ENCODE measurements at places on chromosomes 2 and 18.

DNA sequence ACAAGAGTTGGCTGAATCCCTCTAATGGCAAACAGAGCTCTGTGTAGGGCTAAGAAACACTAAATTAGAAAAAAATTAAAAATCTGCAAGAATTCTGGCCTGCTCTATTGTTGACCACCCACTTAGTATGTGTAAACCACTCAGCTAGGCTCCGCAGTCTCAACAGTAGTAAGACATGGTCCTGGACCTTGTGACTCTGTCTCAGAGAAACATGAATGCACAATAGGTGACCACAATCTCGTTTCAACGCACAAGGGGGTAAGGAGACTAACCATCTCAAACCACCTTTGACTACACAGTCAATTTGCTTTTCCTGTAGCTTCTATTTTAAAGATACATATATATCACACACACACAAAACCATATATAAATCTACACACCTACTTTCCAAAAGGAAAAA lies 16.5 kb downstream of the SEPTIN10 start:
- DNase-seq, result no peak

DNA sequence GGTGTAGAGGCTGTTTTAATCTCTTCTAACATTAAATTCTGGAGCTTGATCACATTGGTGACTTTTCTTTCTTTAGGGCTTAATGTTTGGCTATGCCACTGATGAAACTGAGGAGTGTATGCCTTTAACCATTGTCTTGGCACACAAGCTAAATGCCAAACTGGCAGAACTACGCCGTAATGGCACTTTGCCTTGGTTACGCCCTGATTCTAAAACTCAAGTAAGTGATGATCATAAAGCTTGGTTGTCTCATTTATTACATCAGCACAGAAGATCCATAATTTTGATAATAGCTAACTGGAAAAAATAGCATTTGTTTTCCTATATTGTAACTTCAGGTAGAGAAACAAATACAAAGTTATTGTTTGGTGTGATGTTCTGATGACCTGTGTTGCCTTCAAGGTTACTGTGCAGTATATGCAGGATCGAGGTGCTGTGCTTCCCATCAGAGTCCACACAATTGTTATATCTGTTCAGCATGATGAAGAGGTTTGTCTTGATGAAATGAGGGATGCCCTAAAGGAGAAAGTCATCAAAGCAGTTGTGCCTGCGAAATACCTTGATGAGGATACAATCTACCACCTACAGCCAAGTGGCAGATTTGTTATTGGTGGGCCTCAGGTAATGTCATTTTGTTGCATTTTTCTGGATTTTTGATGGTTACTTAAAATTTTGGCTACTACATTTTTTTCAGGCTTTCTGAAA lies 2.9 kb downstream of the MAT2A start:
- DNase-seq, result no peak

DNA sequence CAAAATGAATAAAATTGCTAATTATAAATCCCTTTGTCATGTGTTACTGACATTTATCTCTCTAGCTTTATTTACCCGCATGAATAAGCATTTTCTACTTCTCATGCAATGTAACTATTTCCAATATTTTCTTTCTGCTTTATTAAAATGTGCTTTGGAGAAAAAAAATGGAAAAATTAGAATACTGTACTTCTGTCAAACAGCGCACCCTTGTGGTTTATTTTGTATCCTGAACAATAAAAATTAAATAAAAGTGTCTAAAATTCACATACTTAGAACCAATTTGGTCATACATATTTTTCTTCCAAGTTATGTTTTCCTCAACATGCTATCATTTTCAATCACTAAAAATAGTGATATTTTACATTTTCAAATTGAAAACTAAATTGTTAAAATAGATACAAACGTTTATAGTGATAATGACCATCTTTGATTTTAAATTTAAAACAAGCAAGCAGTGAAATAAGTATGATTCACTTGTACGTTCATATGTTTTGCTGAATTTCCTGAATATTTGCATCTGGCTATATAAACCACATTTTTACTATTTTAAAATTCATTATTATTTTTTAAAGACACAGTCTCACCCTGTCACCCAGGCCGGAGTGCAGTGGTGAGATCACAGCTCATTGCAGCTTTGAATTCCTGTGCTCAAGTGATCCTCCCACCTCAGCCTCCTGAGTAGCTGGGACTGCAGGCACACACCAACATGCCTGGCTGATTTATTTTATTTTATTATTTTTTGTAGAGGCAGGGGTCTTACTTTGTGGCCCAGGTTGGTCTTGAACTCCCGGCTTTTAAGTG lies 95.9 kb upstream of the GRB14 start:
- DNase-seq, result no peak

- no peak for DNase-seq
Observed at GRCh38 chr2:20928617-20929016, 105.7 kb upstream of the LDAH start.

GRCh38 chr2:62222674-62223073 lies 26.8 kb downstream of the B3GNT2 start:
- no peak for DNase-seq

- no peak for DNase-seq
Observed at GRCh38 chr18:8899000-8899399, 193.6 kb downstream of the MTCL1 start.

GRCh38 chr2:167253025-167253424 lies 364.7 kb downstream of the XIRP2 start:
- DNase-seq, result no peak
